Adipose tissue (tissue), 3 donors: ENCODE measurements at places on chromosomes 5 and 9. TPM values are rescaled to one million over a fixed set of nuclear protein-coding genes. Genes with fewer than 3 reads are reported as not detected.

WDR5 gene
- 22.9 TPM for polyA plus RNA-seq

TSLP gene
- polyA plus RNA-seq, result 1.5 TPM

TSSK1B gene
- polyA plus RNA-seq, result not detected

PCDHA2 gene
- polyA plus RNA-seq, result not detected

SHOC1 gene
- polyA plus RNA-seq, result 0.03 TPM

ORM2 gene
- 3.8 TPM for polyA plus RNA-seq

SLC45A2 gene
- 0.02 TPM for polyA plus RNA-seq

GCNT4 gene
- 0.34 TPM for polyA plus RNA-seq

LHX3 gene
- 0.02 TPM for polyA plus RNA-seq

PCDHGA10 gene
- polyA plus RNA-seq, result 0.64 TPM

TCF7 gene
- 4.7 TPM for polyA plus RNA-seq

PTGR1 gene
- polyA plus RNA-seq, result 58.4 TPM

TMEM232 gene
- polyA plus RNA-seq, result not detected

LYRM7 gene
- 6.6 TPM for polyA plus RNA-seq

TUBB4B gene
- 145 TPM for polyA plus RNA-seq

PCA3 gene
- polyA plus RNA-seq, result 0.11 TPM

CARD6 gene
- polyA plus RNA-seq, result 6.7 TPM

HCN1 gene
- polyA plus RNA-seq, result 0.01 TPM

CDKN2A gene
- 0.98 TPM for polyA plus RNA-seq

ADAM19 gene
- polyA plus RNA-seq, result 2.5 TPM

PCDHGB1 gene
- polyA plus RNA-seq, result 0.30 TPM

MUSK gene
- polyA plus RNA-seq, result 0.03 TPM

PCYOX1L gene
- 2.0 TPM for polyA plus RNA-seq

RPL7A gene
- polyA plus RNA-seq, result 4,055 TPM

BAAT gene
- 0.32 TPM for polyA plus RNA-seq

TXNDC8 gene
- not detected for polyA plus RNA-seq

ATOSB gene
- 16.4 TPM for polyA plus RNA-seq

DAPK1 gene
- polyA plus RNA-seq, result 12.8 TPM

UBAP2 gene
- polyA plus RNA-seq, result 9.6 TPM

SLC34A3 gene
- polyA plus RNA-seq, result 0.06 TPM

UNC13B gene
- 9.9 TPM for polyA plus RNA-seq

PKD2L2 gene
- polyA plus RNA-seq, result not detected

PARP8 gene
- 7.6 TPM for polyA plus RNA-seq

LECT2 gene
- not detected for polyA plus RNA-seq

FBP2 gene
- polyA plus RNA-seq, result 0.58 TPM

SPINK7 gene
- 2.0 TPM for polyA plus RNA-seq

CDX1 gene
- polyA plus RNA-seq, result 0.34 TPM

GLE1 gene
- 6.9 TPM for polyA plus RNA-seq

TMEM174 gene
- not detected for polyA plus RNA-seq

CYLC2 gene
- polyA plus RNA-seq, result not detected

IFNA2 gene
- polyA plus RNA-seq, result not detected

SLC25A2 gene
- not detected for polyA plus RNA-seq

TCERG1 gene
- polyA plus RNA-seq, result 10.5 TPM

CER1 gene
- polyA plus RNA-seq, result not detected

C1QTNF3 gene
- 4.4 TPM for polyA plus RNA-seq

SPAG8 gene
- polyA plus RNA-seq, result 0.78 TPM

TOR4A gene
- polyA plus RNA-seq, result 5.5 TPM

SPATA31A6 gene
- not detected for polyA plus RNA-seq
